Right forelimb (tissue), 1 donor: ENCODE measurements at places on chromosomes 3 and 15.

GRCh38 chr3:48820612-48821324 is 26.9 kb downstream of the PRKAR2A start:
- DNase-seq: no peak

GRCh38 chr3:131898346-131898745 is 136.5 kb downstream of the CPNE4 start:
- DNase-seq: no peak

DNA sequence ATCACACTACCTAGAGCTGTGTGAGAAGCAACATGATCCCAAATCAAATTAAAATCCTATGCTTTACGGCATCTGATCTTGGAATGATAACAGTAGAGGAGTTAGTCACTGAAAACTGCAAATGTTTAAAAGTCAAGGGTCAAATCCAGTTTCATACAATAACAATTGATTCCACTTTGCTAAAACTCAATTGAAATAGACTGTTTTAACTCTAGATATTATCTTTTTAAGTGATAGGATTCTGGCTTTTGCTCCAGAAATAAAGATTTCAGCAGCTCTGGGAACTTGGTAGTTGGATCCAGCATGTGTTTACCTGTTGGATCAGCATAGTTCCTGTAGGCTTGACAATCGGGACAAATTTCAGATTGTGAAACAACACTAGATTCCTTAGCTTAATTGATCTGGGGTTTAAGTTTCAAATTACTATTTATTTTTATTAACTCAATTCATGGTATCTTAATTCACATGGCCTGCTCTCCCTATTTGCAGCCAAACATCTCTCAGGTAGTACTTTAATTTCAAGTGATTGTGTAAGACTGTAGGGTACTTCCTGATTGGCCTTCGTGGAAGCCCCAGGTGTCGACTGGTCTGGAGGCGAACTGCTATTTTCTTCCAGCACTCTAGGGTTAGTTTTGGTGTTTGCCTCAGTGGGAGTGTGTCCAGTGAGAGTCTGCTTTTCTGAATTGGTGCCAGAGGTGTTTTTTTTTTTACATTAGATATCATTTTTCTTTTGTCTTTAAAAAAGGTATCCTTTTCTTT is 16.6 kb downstream of the NFKBIZ start:
- DNase-seq: no peak

DNA sequence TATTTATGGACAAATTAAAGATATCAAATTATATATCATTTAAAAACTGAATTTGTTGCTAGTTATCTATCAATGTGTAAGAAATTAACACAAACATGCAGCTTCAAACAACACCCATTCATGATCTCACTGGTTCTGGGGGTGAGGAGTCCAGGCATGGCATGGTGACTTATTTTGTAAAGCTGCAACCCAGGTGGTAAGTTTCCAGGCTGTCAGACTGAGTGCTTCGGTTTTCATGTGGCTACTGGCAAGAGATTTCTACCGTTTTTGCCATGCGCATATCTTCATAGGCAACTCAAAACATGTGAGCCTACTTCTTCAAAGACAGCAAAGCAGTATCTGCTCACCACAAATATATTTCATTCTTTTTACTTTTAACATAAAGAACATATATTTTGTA is 364.3 kb upstream of the BCHE start:
- no peak for DNase-seq

DNA sequence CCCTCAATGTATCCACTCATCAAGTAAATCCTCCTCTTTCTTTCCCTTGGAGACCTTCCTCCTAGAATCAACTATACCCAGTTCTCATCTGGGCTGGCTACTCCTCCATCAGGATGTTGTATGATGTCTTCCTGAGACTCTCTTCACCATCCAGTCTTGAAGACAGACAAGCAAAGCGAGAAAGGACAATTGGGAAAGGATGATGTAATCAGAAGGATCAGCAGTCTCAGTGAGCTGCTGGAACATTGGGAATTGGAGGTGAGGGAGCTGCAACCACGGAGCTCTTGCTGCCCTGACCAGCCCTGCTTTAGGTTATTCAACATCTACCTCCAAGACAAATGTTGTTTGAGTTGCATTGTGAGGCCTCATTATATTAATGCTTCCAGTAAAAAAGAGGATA is 48.0 kb upstream of the UBP1 start:
- DNase-seq: no peak

DNA sequence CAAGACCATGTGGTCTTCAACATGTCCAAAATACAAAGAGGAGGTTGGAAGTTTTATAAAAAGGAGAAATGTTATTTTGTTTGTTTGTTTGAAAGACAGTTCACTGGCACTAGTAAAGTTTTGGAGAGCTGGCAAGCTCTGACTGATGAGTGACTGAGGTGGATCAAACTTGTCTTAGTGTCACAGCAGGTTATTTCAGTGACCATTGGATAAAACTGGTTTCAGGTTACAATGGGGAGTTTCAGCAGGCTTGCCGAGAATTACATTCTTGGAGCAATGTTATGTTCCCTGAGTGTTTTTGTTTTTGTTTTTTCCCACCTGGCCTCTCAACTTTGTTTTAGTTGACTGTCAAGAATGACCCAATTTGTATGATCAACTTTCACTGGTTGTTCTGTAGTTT is 414.5 kb upstream of the ARHGEF26 start:
- DNase-seq: no peak

DNA sequence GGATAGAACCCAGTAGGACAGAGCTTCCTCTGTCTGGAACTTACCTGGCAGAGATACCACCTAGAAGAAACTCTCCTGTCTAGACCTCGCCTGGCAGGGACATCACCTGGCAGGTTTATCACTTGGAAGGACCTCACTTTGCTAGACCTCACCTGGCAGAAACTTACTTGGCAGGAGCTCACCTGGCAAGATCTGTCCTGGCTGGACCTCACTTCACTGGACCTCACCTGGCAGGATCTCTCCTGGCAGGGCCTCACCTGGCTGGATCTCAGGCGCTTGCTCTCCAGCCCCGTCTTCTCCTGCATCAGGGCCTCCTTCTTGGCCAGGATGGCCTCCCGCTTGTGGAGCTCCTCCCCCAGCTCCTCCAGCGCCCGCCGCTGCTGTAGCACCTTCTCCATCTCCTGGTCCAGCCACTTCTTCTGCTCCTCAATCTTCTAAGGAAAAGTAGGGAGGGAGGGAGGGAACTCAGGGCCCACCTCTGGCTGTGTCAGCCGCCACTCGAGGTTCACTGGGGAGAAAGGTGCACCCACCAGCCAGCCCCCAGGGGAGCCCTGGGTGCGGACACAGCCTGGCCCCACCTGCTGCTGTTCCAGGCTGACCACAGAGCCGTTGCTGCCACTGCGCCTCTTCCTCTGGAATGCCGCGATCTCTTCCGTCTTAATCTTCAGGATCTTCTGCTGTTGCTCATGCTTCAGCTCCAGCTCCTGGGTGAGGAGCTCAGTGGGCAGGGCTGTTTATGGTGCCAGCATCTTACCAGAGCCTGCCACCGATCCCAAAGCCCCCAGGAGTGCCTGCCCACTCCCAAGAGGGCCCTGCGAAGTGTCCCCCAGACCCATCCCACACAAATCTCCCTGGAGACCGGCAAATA is 22.5 kb downstream of the KIF7 start:
- DNase-seq: no peak

DNA sequence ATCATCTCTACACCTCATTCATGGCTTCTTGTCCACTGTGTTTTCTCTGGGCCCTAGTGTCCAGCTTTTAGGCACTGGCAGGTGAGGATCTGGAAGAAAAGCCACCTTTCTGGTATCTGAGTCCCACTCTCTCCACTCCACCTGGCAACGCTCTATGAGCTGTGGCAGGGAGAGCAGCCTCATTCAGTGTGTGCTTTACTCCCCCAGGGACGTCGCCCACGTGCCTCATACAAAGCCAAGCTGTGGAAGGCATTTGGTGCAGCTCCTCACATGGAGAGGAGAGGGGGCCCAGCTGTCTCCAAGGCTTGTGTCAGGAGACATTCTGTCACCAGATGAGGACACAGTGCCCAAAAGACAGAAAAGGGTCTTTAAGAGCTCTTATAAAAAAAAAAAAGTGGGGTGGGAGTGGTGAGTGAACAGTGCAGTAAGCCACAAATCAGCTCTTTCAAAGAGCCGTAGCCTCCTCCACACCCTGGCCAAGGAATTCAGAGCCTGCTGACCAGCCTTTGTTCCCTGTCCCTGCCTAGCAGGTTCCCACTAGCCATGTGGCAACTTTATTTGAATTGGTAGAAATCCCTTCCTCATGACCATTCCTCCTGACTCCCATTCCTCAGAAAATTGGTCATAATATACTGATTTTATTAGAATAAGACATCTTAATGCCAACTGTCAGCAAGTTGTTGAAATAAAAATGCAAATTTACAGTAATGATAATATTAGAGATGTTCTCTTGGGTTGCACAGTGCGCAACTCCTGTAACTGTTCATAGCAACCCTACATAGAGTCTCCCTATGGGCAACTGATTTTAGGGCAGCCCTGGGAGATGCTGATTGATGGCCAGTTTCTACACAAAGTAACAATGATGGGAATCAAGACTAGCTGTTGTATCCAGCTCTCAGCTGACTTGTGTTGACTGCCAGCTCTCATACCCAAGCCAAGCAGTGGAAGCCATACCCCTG is 29.5 kb downstream of the GALNT15 start:
- no peak for DNase-seq

GRCh38 chr3:25566358-25566920 is 98.3 kb downstream of the TOP2B start:
- no peak for DNase-seq

GRCh38 chr15:85897895-85898717 is 103.4 kb upstream of the KLHL25 start:
- DNase-seq: no peak

GRCh38 chr3:108281670-108282069 is 14.7 kb upstream of the HHLA2 start:
- no peak for DNase-seq

- DNase-seq: no peak
Observed at GRCh38 chr3:16239086-16239770, 25.5 kb downstream of the DPH3 start.

- DNase-seq: no peak
Observed at GRCh38 chr3:47128137-47128536, 35.8 kb downstream of the SETD2 start.

- DNase-seq: no peak
Observed at GRCh38 chr3:150407051-150407807, 869 bp upstream of the TSC22D2 start.
